ENCODE measurements at places on chromosomes 4 and X.

GRCh38 chr4:148542922-148543623, 100.9 kb upstream of the NR3C2 start:
- no peak for DNase-seq

- DNase-seq = no peak
Measured at GRCh38 chr4:43411226-43411625, 518.7 kb downstream of the GRXCR1 start.

GRCh38 chr4:148344352-148344751, 97.9 kb downstream of the NR3C2 start:
- DNase-seq = no peak

- DNase-seq = no peak
Measured at GRCh38 chrX:13345037-13345436, 25.2 kb upstream of the ATXN3L start.

- DNase-seq = no peak
Measured at GRCh38 chr4:56652196-56652595, 28.9 kb downstream of the HOPX start.

DNA sequence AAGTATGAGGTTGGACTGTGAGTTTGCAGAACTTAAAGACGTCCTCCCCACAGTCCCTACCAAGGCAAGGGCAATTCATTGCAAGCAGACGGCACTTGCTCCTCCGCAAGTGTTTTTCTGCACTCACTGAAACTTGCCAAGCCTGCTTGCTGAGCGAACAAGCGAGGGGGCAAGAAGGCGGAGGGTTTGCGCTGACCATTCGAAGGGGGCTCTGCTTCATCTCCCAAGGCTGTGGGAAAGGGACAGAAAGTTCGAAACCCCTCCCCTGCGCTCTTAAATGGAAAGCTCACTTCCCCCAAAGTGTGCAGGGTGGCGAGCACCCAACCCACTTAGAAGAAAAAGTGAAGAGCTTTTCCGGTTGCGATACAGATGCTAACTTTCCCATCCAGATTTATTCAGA, 1.4 kb downstream of the MID1 start:
- DNase-seq = no peak

- peak; percentile 92 for DNase-seq
Measured at GRCh38 chr4:164956766-164957643, 20.5 kb downstream of the TRIM61 start.

DNA sequence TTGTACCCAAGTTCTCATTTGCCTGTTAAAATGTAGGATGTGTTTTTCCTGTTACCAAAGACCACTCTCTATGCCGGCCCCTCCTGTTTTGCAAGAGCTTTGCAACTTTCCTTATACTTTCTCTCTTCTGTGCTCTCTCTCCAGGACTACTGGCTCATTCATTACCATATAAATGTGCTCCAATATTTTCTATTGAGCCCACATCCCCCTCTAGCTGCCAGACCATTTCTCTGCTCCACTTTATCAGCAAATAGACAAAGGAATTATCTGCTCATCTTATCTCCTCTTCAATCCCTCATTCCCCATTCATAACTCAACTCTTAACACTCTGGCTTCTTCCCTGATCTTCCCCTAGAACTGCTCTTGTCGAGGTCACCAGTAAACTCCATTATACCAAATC, 33.6 kb downstream of the RPGR start:
- no peak for DNase-seq

DNA sequence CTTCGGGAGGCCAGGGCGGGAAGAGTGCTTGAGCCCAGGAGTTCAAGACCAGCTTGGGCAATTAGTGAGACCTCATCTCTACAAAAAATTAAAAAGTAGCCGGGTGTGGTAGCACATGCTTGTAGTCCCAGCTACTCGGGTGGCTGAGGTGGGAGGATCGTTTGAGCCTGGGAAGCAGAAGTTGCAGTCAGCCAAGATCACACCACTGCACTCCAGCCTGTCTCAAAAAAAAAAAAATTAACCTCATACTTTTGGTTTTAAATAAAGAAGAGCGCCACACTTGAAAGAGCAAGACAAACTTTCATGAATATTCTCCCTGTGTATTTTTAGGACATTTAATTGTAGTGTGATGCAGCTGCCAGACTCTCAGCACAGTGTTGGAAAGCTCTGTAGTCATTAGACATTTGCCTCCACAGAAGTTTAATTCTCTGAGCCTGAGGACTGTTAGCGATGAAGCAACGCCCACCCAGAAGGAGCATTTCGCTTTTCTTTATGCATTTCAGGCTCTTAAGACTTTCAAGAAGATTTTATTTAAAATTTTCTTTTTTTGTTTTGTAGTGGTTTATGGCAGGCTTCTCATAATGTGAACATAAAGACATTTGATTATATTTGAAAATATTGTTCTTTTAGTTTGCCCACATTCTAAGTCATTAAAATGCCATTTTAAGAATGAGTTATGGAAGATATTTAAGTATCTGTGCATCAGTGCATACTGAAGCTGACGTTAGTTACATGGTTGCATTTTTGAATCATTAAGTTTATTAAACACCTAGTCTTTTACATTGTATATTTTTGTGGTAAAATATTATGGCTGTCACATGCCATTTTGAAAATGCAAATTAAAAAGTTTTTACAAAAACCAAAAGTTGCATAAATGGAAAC, 45.8 kb downstream of the DCLK2 start:
- no peak for DNase-seq

DNA sequence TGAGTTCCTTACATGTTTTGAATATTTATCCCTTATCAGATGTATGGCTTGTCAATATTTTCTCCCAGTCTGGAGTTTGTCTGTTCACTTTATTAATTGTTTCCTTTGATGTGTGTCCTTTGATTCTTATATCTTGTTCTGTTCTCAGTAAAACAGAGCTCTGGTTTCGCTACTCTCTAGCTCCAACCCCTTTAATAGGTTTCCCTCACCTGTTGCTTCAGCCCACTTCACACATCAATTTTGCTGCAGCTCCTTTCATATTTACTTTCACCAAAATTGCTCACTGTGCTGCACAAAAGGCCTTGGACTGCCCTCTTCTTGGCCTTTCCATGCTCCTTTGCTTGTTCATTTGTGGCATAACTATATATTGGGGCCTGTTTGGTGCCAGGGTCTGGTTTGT, 85.1 kb downstream of the CFAP299 start:
- no peak for DNase-seq

- DNase-seq = peak; percentile 13
Measured at GRCh38 chr4:94534401-94535312, 82.9 kb downstream of the PDLIM5 start.

GRCh38 chrX:22395372-22395771, 122.7 kb downstream of the CBLL2 start:
- DNase-seq = no peak

- no peak for DNase-seq
Measured at GRCh38 chr4:152981278-152981677, 45.2 kb downstream of the FHDC1 start.

- DNase-seq = no peak
Measured at GRCh38 chrX:44506678-44507077, 36.0 kb downstream of the FUNDC1 start.

DNA sequence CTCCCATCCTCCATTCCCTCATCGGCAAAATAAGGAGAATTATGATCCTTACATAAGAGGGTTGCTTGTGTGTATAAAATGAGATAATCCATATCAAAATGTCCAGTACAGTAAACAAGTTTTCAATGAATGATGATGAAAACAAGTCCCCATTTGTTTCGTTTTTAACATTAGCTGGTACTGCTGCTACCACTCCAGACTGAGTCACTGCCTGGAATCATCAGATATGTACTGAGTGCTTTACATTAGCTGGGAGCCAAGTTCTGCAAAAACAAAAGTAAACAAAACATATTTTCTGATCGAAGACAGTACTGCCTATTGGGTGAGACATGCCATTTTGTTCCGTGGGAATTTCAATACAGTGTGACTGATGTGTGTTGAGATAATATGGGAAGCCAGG, 123.2 kb upstream of the IGFBP7 start:
- DNase-seq = no peak

DNA sequence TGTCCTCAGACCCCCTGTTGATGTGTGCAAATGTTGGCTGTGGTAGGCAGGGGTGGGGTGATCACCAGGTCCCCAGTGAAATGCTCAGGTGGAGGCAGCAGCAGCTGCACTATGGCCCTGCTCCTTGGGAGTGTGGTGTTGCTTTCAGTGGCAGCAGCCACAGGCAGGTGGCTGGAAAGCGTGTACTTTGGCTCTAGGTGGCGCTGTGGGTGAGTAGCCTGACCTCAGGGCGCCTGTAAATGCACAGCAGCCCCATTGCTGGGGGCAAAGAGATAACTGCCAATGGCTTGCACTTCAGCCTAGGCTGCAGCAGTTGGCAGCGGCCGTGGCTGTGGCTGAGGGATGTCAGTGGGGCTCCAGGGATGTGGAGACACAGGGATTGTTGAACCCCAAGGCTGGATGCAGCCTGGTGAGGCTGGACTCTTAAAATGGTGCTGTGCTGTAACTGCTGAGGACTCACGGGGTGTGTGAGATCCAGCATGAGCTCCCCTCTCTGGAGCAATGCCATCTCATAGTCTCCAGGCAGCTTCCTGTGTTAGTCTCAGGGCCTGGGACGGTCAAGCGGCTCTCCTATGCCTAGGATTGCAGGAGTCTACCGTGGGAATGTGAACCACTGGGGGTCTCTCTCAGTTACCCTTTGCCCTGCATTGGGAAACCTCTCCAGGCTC, 421.7 kb upstream of the HTR2C start:
- DNase-seq = no peak

- no peak for DNase-seq
Measured at GRCh38 chrX:10800796-10801195, 180.4 kb upstream of the MID1 start.

DNA sequence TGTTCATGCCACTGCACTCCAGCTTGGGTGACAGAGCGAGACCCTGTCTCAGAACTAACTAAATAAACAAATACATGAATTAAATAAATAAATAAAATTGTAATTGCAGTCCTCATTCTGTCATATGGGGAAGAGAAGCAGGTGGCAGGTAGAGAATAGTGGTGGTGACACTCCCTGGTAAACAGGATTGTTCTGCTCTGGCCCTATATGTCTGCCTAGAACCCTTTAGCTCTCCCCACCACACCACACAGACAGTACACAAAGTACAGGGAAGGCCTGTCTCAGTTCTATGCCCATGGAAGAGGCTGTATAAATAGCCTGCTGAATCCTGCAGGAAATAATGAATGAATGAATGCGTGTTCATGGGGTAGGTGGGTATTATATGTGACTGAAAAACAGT, 117.7 kb downstream of the CEP135 start:
- DNase-seq = no peak

- DNase-seq = no peak
Measured at GRCh38 chr4:82648356-82648755, 86.6 kb upstream of the TMEM150C start.

DNA sequence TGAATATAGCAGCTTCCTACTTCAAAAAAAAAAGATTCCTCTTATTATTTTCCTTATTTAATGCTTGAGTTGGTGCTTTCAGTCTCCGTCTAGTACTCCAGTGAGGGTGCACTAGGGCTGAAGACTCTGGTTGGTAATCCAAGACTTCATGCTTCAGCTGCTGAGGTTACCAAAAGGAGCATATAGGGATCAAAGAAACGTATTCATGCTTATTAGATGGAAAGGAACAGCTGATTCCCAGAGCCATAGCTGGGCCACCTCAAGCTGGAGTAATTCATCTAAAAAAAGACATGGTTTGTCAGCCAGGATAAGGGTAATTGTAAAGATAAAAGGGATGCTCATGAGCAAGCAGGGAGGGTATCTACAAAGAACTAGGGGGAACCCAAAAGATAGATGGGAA, 131.7 kb upstream of the FAM47B start:
- DNase-seq = no peak

- no peak for DNase-seq
Measured at GRCh38 chrX:18045436-18045835, 175.2 kb downstream of the BEND2 start.

DNA sequence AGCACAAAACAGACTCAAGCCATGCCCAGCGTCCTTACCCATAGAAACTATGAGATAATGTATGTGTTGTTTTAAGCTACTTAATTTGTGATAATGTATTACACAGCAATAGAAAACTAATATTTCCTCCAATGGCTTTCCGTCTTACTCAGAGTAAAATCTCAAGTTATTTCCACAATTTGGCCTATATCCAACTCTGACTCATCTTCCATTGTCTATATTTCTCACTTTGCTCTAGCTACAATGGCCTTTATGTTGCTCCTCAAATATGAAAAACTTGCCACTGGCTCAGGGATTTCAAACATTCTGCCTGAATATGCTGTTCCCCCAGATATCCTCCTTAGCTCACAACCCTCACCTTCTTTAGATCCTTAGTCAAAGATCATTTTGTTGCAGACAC, 31.6 kb downstream of the IQCM start:
- DNase-seq = no peak

DNA sequence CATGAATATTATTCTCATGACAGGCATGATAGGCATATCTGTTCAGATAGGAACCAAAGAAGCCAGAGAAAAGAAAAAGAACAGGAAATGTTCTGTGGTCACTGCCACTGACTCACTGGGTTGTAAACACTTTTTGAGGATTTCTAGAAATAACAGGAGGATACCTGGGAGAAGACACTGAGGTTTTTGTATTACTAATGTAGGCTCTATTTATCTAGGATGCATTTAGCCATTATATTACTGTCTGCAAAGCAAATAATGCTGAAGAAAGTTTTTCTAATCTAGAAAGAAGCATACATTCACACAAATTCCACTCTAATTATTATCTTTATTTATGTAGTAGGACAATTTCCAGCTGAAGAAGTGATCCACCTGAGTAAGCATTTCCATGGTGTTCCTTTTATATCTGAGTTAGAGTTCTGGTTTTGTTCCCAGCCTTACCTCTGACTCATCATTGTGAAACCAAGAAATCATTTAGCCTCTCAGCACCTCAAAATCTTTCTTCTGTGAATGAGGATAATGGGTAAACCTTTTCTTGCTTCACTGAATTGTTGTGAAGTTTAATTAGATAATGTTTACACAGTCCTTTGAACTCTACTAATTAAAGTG, 40.2 kb upstream of the EPGN start:
- DNase-seq = peak; percentile 42

DNA sequence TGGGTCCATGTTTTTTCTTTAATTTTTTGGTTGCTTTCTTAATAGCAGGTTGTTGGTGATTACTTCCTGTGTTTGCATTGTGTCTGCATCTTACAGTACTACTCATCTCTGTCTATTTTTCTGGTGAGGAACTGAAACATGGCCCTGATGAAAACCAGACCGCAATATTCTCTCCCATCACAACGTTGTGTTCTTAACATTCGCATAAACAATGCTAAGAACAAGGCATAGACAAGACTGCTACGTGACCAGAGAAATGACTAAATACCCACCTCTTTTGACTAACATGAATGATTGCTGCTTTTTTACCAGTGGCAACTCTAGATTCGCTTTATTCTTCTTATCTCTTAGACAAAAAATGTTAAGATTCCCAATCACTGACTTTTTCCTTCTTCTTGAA, 179.1 kb downstream of the GC start:
- peak; percentile 66 for DNase-seq

DNA sequence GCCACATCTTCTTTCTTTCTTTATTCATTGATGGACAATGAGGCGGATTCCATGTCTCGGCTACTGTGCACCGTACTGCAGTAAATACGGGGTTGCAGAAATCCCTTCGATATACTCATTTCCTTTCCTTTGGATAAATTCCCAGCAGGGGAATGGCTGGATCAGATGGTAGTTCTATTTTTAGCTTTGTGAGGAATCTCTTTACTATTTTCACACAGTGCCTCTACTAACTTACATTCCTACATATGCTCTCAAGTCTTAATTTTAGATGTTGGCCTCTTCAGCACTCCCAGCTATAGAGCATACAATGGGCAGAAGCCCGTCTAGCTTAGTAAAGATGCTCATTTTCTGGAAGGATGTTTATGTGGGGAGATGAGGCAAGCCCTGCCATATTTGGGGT, 317.4 kb downstream of the ASMT start:
- no peak for DNase-seq
